Mucosa of gallbladder (tissue), 1 donor: ENCODE measurements at places on chromosomes 4 and X. TPM values are rescaled to one million over a fixed set of nuclear protein-coding genes. Genes with fewer than 3 reads are reported as not detected.
A peak's percentile ranks its signal among the peaks of the same experiment; 100 is the strongest.

GRCh38 chr4:177322266-177322665 is 12.6 kb downstream of the NEIL3 start:
- DNase-seq: no peak

DNA sequence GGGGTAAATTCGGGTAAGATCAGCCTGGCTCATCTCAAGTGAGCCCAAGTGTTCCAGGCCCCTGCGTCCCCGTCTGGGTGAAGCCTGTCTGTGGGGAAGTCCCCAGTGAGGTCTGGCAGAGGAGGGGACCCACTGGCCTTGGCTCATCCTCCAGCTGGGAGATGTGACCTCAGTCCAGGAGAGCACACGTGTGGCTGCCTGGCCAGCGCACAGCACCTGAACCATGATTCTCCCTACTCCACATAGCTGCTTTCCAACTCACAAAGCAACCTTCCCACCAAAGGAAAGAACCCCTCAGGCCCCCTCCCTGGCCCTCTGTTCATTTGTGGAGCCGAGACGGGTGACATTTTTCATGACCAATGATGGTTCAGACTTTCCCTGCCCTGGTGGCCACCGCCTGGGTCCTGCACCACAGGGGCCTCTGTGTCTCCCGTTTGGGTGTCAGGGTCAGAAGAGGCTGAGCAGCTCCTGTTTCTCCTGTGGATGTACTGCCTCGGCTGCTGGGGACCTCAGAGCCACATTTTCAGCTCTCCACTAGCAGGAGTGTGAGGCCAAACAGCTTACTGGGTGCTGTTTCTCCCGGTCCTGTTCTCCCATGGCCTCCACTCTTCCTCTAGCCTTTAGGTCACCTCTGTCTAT is 111.4 kb downstream of the CPZ start:
- no peak for DNase-seq

DNA sequence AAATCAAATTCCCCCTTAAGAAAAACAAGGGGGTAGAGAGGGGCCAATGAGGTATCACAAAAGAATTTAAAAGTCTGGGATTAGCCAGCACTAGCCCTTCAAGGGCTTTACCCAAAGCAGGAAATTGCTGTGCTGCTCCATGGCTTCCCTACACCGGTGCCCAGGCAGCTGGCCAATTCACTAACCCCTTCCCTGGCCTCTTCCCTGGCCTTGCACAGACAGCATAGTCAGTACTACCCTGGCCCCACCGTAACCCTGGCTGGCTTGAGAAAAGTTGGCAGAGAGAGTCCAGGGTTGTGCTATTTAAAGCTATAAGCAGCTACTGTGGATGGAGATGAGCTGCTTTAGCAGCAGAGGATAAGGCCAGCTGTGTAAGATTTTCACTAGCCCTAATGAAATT is 43.1 kb downstream of the ADAMTS3 start:
- peak; percentile 18 for DNase-seq

The SPINK2 gene
- 0.63 TPM for total RNA-seq

DNA sequence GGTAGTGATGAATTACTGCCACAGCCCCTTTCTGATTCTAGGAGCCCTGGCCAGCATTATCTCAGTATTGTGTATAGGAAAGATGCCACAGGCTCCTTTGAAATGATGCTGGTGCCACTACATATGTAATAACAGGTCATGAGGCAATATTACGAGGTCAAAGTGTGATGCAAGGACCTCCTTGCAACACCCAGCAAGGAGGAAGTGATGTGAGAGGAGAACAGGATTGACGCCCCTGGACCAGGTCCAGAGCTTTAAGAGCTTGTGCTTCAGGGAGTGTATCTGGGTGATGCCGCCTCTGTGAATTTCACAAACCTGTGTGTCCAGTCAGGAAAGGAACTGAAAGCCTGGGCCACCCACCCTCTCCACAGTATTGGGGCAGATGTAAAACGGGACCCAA is 261.8 kb downstream of the MID1IP1 start:
- DNase-seq: peak; percentile 25

The TKTL2 gene
- not detected for total RNA-seq

- DNase-seq: no peak
Measured at GRCh38 chr4:2390146-2390545, 28.3 kb downstream of the ZFYVE28 start.

The PPM1K gene
- total RNA-seq: 24.4 TPM

DNA sequence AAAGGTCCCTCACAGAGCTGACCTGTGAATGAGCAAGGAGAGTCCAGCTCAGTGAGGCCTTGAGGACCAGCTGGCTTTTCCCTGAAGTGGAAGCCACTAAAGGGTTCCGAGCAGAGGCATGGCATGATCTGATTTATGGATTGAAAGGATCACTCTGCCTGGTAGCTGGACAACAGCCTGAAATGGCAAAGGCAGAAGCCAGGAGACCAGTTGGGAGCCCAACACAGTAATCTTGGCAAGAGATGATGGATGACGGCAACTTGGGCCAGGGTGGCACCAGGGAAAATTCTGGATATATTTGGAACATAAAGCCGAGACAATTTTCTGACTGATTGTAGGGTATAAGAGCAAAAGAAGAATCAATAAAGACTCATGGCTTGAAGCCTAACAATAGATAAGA is 69.3 kb upstream of the STIM2 start:
- no peak for DNase-seq

GRCh38 chrX:10045327-10046000 is 78.3 kb downstream of the CLDN34 start:
- DNase-seq: no peak

The AVPR2 gene
- 1.1 TPM for total RNA-seq

The OCIAD2 gene
- total RNA-seq: 115 TPM
